Activated T-cell treated with anti-CD3 and anti-CD28 coated beads, Interleukin-2, amount 50 U/mL, for 24 hours (primary cell): ENCODE measurements at places on chromosomes 2 and 18.

GRCh38 chr2:223654384-223654915, 52.3 kb upstream of the SCG2 start:
- no peak for DNase-seq

DNA sequence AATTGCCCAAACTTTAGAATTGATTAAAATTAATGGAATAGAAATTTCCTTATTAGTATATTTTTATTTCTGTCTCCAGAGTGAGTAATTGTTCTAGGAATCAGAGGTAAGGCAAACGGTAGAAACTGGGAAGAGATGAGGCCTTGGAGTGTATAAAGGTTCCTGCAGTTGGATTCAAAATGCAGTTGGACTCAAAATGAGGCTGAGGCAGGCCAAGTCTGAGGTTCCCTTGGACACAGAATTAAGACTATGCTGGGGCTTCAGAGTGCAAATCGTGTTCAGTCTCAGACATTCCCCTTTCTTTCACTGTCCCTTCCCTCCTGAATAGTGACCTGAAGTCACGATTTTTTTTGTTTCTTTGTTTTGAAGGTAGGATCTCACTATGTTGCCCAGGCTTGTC, 746.9 kb upstream of the NRXN1 start:
- DNase-seq: no peak

DNA sequence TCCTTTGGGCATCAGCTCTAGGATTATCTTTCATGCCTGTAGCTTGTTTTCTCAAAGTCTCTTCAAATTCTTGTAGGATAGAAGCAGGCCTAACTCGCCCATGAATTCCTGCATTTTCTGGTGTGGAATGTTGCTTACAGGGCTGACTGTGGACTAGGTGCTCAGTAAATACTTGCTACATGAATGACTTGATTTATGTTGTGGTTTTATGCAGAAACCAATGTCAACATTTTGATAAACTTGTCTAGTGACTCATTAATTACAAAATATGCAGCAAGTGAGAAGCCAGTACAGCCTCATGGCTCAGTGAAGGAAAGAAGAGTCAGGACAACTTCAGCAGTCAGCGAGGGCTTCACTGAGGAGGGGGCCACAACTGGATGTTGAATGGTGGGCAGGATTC, 110.6 kb upstream of the SIX2 start:
- DNase-seq: no peak

GRCh38 chr2:67839242-67839641, 223.6 kb downstream of the C1D start:
- no peak for DNase-seq

- no peak for DNase-seq
Measured at GRCh38 chr18:45843019-45843418, 17.5 kb downstream of the SIGLEC15 start.

GRCh38 chr2:164457271-164457670, 164.0 kb downstream of the GRB14 start:
- DNase-seq: no peak
